ENCODE measurements at places on chromosomes 4 and X.

DNA sequence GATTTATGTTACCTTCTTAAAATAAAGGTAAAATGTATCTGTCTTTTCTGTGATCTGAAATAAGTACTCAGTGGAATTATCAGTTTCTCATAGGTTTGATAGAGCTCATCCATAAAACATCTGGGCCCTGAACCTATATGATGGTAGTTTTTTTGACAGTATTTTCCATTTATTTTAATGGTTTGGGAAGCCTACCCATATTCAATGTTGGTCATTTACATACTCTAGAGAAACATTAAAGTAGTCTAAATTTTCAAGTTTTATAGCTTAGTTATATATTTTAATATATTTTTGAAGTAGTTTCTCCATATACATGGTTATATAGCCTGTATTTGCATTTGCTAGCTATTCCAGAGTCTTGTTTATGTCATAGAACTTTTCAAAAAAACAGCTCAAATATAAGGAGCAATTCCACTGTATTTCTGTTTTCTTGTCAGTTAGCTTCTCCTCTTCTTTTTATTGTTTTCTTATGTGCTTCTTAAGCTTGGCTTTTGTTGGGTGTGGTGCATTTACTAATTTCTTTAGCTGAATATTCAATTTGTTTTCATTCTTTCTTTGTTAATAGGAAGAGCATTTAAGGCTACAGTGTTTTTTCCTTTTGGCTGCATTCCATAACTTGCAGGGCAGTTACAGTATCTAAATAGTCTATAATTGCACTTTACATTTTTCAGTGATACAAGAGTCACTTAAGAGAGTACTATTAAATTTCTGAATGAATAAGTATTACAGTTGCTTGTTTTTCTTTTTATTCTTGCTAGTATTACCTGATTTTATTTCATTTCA, 181.4 kb downstream of the DKK2 start:
- DNase-seq, result no peak

- no peak for DNase-seq
These were observed 17.0 kb downstream of the GPAT3 start for GRCh38 chr4:83552924-83553323.

GRCh38 chrX:150873616-150874015, 24.9 kb downstream of the CD99L2 start:
- no peak for DNase-seq

DNA sequence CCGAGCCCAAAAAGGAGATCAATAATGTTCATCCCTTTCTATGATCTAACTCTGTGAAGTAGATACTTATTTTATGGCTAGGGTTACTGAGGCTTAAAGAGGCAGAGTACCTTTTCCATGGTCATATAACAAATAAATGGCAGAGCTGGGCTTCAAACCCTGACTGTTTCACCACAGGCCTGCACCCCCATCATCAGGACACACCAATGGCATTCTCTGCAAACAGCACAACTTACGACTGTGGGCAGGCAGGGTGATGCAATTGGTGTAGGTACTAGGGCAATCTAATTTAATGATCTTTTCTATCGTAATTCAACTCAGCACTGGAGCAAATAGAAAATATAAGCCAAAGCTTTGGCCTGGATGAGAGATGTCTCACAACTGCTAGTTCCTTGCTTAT, 118.8 kb upstream of the CBR4 start:
- DNase-seq, result no peak

DNA sequence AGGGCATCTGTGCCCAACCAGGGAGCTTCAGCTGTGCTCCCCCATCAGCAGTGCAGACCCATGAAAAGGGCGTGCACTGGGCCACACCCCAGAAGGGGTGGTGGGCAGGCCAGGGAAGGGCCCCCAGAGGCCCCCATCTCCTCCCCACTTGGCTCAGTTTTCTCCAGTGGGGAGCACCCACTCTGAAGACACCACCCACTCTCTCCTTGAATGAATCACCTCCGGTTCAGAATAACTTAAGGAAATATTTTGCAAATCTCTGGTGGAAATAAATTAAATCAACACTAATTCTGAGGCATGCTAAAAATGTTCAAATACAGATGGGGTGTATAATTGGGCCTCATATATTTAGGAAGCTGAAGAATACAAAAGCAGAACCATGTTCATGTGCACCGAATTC, 41.3 kb upstream of the PPP2R2C start:
- no peak for DNase-seq

- no peak for DNase-seq
These were observed 60.5 kb downstream of the FGFBP1 start for GRCh38 chr4:15878011-15878410.

DNA sequence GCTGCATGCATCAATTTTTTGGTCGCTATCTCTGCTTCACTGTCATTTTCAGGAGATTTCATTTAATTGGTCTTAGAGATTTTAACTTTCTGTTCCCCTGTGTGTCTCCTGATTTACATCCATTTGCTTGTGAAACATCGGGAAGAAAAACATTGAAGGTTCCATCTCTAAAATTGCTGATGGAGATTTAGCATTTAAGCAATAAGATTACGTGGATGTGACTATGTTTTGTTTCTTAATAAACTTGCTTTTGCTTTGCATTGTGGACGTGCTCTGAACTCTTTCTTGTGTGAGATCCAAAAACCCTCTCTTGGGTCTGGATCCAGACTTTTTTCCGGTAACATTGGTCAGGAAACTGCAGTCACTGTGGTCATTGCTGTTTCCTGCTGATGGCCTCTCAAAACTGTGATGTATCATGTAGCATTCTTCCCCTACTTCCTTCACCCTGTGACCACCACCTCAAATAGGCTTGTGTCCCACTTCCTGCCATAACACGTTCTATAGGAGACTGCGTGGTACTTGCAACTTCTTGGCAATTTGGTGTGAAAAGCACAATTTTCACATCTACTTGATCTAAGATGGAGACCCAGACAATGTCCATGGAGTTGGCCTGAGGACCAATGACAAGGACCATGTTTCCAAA, 4.9 kb downstream of the CXCL2 start:
- DNase-seq, result no peak

DNA sequence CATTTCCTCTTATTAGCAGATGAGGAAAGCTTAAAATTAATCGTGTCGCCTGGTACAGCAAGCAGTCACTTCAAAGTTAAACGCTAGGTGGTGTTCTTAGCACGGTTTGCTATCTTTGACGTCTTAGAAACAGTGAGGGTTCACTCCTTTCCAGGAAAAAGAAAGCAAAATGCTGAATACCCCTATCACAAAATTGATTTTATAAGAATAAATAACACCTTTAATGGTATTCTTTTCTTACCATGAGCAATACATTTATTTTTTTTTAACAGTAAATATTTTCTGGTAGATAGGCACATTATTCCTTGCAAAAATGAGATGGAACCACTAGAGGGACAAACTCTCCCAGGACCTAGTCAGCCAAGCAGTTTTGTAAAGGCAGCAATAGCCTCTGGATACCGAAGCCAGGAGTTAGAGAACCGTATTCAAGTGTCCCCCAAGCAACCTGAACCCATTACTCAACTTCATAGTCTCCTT, 153.9 kb downstream of the KDR start:
- DNase-seq, result no peak

- no peak for DNase-seq
These were observed 44.1 kb upstream of the TLR3 start for GRCh38 chr4:186024637-186025407.

DNA sequence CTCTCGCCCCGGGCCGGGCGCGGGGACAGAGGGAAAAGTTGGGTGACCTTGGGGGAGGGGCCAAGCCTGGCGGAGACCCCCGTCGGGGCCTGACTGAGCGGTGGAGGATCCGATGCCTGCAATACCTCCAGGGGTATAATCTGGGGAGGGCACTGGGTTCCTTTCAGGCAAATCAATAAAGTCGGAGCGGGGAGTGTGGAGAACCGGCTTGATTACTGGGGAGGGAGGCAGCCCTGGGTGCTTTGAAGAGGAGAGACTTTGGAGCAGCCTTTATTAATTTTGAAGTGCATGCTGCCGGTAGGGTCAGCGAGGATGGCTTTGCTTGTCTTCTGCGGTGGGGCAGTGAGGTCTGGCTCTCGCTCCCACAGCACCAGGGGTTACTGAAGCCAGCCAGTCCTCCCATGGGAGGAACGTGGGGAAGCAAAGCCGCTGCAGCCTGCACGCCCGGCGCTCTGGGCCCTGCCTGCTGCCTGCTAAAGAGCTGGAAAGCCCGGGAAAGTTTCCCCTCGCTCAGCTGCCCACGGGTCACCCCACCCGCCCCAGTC, 403 bp upstream of the LGI2 start:
- DNase-seq, result no peak

DNA sequence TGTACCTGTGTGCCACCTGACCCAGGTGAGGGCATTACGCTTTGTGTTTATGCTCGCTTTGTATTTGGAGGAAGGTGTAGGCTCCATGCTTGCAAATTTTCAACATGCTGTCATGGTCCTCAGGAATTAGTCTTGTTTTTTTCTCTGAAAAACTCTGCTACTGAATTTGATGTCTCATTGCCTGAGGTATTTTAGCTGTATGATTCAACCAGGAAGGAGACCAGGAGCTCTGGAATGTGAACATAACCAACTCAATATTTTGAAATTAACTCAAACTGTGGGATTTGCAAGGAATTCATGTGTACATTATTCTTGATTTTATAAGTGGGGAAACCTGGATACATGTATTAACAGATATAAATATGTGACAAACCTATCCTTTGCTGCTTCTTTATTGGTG, 134.1 kb downstream of the SLC4A4 start:
- no peak for DNase-seq

- no peak for DNase-seq
These were observed 147.8 kb downstream of the PAPSS1 start for GRCh38 chr4:107572281-107572680.

- DNase-seq, result no peak
These were observed 202.9 kb downstream of the TEX13A start for GRCh38 chrX:105017641-105018040.

DNA sequence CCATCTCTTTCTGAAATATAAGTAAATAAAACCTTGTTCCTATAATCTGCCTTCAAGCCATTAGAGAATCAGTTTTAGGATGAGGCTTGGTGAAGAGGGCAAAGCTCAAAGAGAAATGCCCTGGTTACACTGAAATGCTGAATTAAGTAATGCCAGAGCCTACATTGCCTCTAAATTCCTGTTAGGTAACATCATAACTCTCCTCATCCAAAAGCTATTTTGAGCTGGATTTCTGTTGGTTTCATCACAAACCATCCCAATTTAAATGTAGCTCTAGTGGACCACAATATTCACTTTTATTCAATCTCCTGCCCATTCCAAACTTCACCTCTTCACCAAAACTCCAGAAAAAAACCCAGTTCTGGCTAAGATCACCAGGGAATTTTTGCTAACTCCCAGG, 1319.7 kb upstream of the TENM3 start:
- DNase-seq, result no peak

DNA sequence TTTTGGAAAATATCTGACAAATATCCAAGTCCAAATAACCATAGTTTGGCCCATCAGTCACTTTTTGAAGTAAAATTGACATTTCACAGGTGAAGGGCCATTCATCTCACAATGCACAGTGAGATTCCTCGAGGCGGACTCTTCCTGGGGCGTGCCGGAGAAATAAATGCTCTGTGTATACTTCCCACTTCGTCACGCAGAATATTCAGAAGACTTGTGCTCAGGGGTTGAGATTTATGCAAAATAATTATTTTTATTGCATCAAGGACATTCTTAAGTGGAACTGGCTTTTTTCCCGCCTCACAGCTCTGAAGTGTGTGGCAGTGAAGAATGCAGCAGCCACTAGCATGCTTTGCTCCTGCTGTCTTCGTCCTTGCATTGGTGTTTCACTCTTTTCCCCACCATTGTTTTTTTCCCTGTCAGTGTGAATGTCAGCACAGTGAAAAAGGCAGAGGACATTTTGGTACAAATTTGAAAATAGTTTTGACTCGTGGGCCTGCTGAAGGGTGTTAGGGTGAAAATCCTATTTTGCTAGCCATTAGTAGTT, 70.6 kb downstream of the FAM193A start:
- no peak for DNase-seq

GRCh38 chr4:186904101-186904500, 180.4 kb upstream of the FAT1 start:
- DNase-seq, result no peak

DNA sequence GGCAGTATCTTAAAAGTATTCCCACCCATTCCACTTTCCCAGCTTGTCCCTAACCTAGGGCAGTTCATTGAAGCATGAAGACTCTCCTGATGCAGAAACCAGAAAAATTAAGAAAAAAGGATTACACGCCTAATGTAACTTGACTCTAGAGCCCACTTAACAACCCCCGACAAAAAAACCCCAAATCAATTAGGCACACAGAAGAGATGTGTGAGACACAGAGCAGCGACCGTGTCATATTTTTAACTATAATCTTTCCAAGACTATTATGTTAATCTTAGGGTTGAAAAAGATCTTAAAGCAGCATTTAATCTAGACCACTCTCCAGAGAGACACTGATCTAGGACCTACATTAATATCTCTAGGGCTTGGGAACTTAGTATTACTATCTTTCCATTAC, 1.3 kb downstream of the YTHDC1 start:
- no peak for DNase-seq

- DNase-seq, result no peak
These were observed 18.5 kb upstream of the SPP1 start for GRCh38 chr4:87957061-87957460.

DNA sequence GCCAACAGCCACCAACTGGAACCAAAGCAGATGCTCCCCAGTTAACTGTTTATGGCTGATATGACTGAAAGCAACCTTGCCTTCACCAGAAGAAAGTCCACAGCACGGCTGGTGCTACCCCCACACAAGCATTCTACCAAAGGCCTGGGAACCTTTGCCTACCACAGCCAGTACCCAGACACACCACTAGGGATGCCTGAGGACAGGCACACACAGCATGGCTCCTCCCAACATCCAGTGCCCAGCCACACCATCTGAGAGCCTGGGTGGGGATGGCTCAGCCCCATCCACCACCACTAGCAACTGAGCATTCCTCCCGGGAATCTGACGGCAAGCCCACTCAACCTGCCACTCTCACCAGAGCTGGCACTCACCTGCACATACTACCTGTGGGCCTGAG, 178.6 kb downstream of the SLC7A11 start:
- DNase-seq, result no peak

GRCh38 chr4:174450786-174451125, 71.5 kb downstream of the HPGD start:
- DNase-seq, result no peak

DNA sequence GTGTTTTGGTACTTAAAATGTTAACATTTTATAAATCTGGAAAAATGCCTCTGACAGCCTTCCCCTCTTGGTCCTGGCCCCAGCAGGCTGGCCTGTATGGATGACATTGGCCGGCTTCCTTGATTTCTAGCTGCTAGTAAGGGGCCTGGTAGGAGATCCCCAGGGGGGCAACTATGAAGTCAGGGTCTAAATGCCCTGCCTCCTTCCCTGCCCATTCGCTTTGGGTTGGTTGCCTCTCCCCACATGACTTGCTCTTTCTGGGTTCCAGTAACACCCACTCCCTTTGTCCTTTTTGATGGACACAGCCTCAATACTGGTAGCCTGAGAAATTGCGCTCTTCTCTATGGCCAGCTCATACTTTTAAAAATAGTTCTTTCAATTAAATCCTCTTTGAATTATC, 78.0 kb upstream of the MAD2L1 start:
- DNase-seq, result no peak

- no peak for DNase-seq
These were observed 151.8 kb downstream of the CCNG2 start for GRCh38 chr4:77308843-77309242.

All from activated CD8-positive, alpha-beta memory T cell treated with anti-CD3 and anti-CD28 coated beads for 1 hour (primary cell).